ENCODE measurements at places on chromosomes 2 and 18.

- DNase-seq: no peak
Observed at GRCh38 chr2:186281726-186282125, 204.3 kb upstream of the ZC3H15 start.

DNA sequence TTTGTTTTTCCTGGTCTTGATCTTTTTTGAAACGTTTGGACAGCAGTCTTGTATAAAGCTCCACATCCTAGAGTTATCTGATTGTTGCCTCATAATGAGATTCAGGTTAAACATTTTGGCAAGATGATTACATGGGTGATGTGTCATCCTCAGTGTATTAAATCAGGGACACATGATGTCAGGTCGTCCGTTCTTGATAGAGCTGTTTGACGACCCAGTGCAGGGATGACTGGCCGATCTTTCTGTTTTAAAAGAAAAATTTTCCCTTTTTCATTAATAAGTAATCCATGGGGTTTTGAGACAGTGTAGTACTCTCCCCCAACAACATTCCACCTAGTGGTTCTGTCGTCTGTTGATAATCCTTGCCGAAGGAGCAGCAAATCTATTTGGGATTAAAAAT lies 44.5 kb upstream of the SERPINB2 start:
- no peak for DNase-seq

DNA sequence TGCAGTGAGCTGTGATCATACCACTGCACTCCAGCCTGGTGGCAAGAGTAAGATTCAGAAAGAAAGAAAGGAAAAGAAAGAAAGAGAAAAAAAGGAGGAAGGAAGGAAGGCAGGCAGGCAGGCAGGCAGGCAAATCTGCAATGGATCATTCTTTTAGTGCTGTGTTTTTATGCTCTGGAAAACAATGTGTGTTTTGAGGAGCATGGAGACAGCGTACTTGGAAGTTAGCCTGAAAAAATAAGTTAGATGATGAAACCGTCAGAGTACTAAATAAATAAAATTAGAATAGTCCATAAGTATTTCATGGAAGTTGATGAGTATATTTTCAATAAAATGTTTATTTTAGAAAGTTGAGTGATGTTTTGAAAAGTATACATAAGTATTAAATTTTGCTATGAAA lies 366.4 kb upstream of the CDH20 start:
- no peak for DNase-seq

DNA sequence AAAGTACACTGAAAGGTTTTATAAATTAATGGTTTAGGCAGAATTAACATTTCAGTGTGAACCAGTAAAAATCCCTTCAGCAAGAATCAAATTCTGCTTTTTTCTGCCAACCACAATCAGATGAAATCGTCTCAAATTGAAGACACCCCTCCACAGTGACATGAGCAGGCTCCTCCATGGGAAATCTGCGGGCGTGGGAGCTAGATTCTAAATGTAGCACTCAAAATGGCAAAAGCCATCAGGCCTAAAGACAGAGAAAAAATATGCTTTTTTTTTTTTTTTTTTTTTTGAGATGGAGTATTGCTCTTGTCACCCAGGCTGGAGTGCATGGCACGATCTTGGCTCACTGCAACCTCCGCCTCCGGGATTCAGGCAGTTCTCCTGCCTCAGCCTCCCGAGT lies 55.8 kb upstream of the MRPS9 start:
- no peak for DNase-seq

DNA sequence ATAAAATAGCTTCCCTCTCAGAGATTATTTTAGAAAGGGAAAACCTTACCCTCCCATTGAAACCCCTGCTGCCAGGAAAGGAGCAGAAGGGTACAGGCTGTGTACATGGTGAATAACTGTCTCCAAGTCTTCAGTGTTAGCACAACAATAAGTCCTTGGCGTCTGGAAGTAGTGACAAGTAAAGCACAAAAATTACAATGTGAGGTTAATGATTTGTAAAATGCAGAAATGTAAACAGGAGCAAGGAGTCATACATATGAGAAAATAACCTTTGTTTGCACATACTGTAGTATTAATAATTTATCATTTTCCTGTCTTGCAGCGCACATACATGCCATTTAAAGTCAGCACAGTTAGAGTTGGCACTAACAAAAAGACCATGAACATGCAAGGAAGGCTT lies 40.5 kb downstream of the ABHD3 start:
- DNase-seq: no peak

GRCh38 chr2:127872354-127872753 lies 13.4 kb downstream of the AMMECR1L start:
- no peak for DNase-seq

DNA sequence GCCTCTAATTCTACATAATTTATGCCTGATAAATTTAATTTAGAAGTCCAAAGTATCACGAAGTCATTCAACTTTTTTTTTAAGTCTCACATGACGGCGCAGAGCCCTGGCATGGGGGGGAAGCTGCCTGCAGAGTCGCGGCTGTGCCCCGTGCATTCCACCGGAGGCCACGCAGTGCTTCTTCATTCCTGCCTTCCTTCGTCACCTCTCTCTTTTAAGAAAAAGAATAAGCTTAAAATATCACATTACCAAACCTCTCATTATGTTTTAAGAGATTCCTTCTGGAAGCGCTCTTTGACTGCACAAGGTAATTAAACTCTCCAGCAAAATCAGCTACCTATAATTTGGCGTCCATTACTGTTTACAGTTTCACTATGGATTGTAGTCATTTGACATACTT lies 20.3 kb upstream of the KIDINS220 start:
- no peak for DNase-seq

DNA sequence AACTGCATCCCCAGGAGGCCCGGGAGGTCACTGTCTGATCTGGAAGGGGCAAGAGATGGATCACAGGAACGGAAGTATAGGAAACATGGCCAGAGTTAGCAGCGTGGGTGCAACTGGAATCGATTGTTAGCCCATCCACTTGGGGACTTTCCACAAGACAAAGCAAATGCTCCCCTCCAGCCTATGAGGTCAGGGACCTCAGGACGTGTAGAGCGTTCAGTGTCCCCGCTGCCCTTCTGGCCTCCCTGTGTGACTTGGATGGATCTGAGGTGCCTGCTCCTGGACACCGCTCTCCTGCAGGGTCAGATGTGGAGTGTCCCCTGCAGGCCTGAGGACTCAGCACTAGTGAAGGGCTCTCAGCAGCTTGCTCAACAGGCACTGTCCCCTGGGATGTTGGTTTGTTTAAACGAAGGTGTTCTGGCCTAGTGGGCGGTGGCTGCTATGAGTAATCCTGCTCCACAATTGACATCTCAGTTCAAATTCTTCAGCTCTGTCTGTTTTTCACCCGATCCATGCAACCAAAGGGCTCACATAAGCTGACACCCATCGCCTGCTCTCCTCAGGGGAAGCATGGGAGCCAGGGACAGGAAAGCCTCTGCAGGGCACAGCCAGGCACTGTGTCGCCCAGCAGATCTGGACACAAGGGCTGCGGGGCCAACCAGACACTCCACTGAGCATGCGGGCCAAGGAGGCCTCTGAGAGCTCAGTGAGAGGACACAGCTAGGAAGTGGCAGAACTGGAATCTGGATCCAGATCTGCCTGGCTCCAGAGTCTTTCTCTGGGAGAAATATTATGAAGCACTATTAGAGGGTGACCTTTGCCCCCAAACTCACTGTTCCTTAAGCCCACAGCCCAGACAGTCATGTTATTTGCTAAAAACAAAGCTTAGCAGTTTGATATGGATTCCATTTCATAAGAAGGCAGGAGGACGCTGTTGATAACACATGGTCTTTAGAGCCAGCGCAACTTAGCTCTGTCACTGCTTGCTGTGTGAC lies 78.5 kb downstream of the RHOB start:
- peak; percentile 9 for DNase-seq

DNA sequence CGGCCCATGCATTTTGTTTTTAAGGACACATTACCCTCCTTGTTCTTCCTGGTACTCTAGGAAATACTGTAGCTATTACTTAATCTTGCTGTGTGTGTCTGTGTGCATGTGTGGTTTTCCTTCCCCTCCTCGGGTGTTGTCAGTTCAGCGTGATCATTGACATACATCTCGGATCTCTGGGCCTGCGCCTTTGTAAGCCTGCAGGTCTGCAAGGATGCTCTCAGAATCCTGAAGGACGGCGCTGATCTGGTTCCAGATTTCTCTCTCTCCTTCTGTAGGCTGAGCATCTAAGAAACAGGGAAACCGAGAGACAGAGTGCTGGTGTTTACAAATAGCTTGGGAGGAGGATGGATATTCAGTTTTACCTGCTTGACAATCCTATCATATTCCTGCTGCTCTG lies 100.2 kb downstream of the CYRIA start:
- no peak for DNase-seq

DNA sequence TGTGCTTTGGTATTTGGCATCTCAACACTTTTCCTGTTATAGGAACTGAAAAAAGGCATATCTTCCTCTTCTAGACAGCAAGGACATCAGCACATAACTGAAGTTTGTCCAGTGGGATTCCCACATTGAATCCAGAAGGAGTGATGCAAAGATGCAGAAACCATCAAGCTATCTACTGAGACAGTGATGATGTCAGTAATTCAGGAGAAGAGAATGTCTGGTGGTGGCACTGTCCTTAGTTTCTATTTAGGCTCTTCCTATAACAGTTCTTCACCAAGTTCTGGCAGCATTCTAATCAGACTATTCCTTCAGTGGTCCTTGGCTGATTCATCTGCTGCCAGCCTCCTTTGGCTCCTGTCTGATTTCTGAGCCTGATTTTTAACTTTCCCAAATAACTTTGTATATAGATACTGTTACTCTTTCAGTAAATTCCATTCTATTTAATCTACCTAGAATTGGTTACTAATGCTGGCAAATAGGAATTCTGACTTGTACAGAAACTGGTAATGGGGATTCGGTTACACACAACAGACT lies 56.6 kb upstream of the AGPS start:
- DNase-seq: no peak

- no peak for DNase-seq
Observed at GRCh38 chr2:146952696-146953095, 892.1 kb upstream of the ACVR2A start.

GRCh38 chr2:26595146-26595545 lies 46.0 kb downstream of the CIB4 start:
- DNase-seq: no peak
